SHP77 treated with DMSO at 0.1 percent for 48 hours (cell line): ENCODE measurements at places on chromosomes 3 and 15.
A peak's percentile ranks its signal among the peaks of the same experiment; 100 is the strongest.

DNA sequence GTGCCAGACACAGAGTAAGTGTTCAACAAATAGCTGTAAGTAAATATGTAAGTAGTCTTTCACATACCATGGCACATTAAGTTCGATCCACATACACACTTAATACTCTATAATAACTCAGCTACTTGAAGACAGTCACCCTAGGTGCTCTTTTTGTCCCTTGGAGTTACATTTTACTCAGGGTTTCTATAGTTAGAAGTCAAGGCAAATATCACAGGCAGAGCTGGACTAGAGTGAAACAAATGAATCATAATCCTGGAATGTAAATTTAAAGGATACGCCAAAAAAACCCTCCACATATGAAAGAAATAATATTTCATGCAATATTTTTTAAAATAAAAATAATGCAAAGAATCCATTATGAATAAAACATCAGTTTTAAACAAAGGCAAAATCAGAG lies 461.8 kb downstream of the MAGI1 start:
- DNase-seq, result no peak

DNA sequence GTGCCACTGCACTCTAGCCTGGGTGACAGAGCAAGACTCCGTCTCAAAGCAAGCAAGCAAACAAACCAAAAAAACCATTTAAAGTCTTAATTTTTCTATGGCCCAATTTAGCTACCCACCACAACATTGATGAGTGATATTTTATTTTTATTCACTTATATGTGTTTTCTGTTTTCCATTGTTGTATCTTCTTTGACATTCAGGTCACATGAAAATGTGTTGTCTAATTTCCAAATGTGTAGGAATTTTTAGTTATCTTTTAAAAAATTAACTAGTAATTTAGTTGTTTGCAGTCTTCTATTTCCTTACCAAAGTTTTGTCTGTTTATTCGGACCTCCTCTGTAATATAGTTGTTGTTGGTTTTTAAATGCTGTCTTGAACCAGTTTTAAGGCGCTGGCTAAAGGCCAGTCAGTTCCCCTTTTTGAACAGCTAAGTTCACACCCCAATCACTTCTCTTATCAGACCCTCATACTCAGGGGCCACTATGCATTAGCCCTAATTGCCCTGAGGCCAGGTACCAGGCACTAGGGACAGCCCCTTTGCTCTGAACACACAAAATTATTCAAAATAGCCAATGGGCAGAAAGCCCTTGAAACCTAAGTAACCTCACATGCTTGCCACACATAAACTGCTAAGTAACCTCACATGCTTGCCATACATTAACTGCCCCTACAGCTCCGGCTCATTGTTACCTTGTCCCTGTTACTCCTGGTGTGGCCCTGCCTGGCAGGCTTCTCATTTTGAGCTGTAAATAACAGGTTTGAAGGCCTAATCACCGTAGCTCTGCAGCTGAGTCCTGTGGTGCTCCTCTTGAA lies 4.3 kb upstream of the CCR4 start:
- DNase-seq, result no peak

- no peak for DNase-seq
Observed at GRCh38 chr3:187612656-187613055, 57.5 kb downstream of the SST start.

DNA sequence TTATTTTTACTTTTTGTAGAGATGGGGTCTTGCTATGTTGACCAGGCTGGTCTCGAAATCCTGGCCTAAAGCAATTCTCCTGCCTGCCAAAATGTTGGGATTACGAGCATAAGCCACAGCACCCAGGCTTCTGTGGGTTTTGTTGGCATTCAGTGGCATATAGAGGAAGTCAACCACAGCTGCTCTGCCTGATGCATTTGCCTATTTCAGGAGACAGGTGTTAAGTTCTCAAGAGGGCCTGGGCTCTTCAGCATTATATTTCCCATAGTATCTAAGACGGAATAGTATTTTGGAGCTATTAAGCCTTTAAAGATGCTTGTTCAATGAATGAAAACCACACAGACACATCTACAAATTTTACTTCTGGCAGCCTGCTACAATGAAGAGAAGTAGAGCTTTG lies 73.5 kb upstream of the CSPG5 start:
- no peak for DNase-seq

DNA sequence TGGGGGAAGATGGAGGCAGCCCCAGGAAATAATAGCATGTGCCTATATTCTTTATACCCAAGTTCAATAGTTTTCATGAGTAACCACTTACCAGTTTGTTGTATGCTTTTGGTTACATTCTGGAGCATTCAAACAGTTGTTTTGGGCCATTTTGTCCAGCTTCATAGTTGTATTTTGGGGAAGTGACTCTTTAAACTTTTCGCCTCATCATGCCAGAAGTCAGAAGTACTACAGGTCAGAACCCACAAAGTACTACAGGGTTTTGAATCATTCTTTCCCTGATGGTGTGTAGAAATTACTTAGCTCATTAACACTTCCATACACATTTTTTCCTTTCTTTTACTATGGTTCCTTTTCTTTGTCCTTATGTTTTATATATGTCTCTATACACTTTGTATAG lies 210.6 kb downstream of the ARPP21 start:
- no peak for DNase-seq

- no peak for DNase-seq
Observed at GRCh38 chr15:67419705-67420104, 101.2 kb upstream of the C15orf61 start.

- no peak for DNase-seq
Observed at GRCh38 chr15:57251941-57252340, 124.4 kb upstream of the CGNL1 start.

- no peak for DNase-seq
Observed at GRCh38 chr3:120144267-120144666, 50.0 kb upstream of the GSK3B start.

- no peak for DNase-seq
Observed at GRCh38 chr3:136949708-136950107, 8.1 kb upstream of the IL20RB start.

GRCh38 chr3:160003520-160004128 lies 15.0 kb downstream of the IL12A start:
- peak; percentile 65 for DNase-seq

- DNase-seq, result no peak
Observed at GRCh38 chr3:197487911-197488391, 67.8 kb downstream of the BDH1 start.

GRCh38 chr3:140726066-140726465 lies 48.2 kb downstream of the TRIM42 start:
- no peak for DNase-seq

GRCh38 chr15:68666120-68666811 lies 87.5 kb downstream of the CORO2B start:
- no peak for DNase-seq

GRCh38 chr3:22981166-22981565 lies 222.0 kb upstream of the UBE2E2 start:
- no peak for DNase-seq

DNA sequence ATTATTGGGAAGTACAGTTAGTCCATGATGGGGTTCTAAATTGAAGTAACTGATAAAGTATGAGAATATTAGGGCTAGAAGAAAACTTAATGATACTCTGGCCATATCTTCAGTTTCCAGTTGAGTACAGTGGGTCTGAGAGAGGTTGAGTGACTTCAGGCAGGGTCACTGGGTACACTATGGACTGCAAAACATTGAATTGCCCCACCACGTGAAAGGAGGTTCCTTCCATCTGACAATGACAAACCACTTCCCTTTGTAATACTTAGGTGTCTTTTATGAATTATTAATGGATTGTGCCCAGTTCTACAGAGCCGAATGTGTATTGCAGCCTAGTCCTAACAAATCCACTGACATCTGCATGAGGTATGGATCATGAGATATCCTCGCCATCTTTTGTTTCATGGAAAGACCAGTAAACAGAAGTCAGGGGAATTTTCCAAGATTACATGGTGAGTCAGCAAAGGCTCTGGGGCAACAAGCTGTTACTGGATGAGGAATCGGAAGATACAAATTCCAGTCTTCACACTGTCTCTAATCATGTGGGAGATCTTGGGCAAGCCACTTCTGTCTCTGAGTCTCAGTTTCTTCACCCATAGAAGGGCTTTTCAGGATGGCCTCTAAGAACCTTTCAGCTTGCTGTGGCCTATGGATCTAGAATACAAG lies 66.5 kb upstream of the BCL6 start:
- no peak for DNase-seq

DNA sequence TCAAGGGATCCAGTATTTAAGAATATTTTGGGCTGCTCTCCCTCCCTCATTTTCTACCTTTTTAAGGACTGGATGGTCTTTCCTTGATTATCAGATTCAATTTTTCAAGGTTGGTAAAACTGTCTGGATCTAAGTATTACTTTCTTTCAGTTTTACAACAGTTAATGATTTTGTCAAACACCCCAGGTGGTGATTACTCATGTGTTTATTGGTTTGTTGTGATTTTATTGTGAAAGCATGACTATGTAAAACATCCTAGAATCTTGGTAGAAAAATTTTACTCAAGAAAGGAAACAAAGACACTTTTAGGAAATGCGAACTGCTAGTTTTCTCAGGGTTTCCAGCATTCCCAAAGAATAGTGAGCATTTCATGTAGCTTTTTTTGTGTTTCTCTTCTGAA lies 7.3 kb downstream of the GTF2E1 start:
- no peak for DNase-seq

DNA sequence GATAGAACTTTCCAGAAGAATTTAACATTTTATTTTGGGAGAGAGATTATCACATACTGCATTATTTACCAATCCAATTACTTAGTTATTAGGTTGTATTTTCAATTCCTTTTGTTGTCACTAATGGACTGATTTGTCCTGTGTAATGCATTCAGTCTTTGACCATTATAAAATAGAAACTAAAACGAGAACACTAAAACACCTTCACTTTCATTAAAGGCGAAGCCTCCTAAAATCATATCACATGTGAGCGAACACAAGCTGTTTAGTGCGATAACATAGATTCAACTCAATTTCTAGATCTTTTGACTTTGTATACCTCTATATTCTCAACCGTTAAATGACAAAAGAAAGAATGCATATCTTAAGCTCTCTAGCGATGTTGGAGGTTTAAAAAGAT lies 253.4 kb downstream of the VGLL3 start:
- no peak for DNase-seq

- DNase-seq, result no peak
Observed at GRCh38 chr3:151012753-151013152, 40.2 kb upstream of the CLRN1 start.

- DNase-seq, result no peak
Observed at GRCh38 chr3:40267937-40268724, 41.4 kb upstream of the EIF1B start.

GRCh38 chr3:176514297-176514696 lies 683.0 kb downstream of the TBL1XR1 start:
- no peak for DNase-seq

GRCh38 chr3:70256566-70256965 lies 55.9 kb downstream of the MDFIC2 start:
- DNase-seq, result no peak

DNA sequence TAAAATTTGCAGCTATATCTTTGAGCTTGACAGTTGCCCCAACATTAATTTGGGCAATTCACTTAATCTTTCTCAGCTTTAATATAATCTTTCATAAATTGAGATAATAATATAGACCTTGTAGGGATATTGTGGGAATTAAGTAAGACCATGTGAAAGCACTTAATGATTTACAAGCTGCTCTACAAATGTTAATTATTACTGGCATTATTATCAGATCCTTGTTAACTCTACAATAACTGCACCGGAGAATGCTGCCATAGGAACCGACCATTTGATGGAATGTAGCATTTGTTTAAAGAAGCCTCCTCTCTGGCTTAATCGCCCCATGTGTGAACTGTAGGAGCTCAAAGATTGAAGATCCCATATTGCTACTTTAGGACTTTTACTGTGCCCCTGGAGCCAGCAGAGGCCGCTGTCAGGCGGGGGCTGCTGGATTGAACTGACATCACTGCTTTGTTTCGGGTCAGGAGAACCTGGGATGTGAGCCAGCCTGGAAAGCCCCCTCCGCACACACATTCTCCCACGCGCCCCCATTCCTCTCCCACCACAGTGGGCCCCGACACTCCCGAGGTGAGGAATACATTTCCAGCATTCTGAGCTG lies 154.2 kb upstream of the TNIK start:
- no peak for DNase-seq

- no peak for DNase-seq
Observed at GRCh38 chr3:557972-558371, 361.4 kb downstream of the CHL1 start.

DNA sequence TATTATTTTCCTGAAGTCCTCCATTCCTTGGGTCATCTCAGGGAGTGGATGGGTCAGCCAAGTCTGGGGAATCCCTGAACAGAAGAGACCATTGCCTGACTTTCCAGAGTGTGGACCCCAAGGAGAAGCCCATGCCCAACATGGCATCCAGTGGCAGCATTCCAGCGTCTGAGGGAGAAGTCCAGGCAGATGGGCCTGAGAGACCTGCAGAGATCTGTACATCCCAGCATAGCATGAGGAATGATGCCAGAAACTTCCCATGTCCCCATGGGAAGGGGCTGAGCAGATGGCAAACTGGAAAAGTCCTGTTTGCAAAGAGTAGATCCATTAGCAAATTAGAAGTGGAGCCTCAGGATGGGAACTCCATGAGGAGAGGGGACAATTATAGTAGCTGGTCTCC lies 17.6 kb upstream of the COLQ start:
- no peak for DNase-seq

DNA sequence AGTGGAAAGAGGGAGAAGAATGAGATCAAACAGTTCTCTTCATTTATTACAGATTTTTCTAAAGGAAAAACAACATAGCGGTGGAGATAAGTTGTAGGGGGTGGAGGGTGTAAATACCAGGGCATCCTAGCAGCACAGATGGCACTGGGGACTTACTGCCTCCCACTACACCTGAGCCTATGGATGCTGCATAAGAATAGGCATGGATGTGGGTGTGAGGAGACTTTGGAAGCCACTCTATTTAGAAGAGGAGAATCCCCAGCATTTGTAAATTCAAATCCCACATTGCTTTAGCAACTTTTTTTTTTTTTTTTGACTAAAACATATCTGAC lies 27.4 kb upstream of the IL1RAP start:
- DNase-seq, result no peak

GRCh38 chr3:38474928-38475605 lies 21.1 kb upstream of the EXOG start:
- DNase-seq, result no peak

- no peak for DNase-seq
Observed at GRCh38 chr3:12991481-12991837, 81.8 kb downstream of the IQSEC1 start.

DNA sequence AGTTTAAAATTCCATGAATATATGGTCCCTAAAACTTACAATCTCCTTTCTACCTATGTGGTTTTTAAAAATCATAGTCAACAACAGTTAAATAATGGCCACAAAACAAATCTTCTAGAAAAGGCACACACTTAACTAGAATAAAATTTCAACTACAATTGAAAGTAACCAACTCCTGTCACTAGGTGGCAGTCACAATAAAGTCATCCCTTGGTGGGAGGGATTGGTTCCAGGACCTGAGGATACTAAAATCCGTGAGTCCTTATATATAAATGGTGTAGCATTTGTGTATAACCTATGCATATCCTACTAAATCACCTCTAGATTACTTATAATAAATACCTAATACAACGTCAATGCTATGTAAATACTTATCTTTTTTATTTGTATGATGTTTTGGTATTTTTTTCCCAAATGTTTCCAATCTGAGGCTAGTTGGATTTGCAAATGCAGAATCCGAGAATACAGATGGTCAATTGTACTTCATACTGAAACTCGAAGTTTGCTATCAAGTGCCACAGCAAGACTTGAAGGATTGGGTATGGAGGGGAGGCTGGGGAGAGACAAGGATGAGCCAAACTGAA lies 172.6 kb downstream of the FMN1 start:
- peak; percentile 60 for DNase-seq

- DNase-seq, result no peak
Observed at GRCh38 chr15:26015516-26016075, 152.5 kb upstream of the ATP10A start.

- DNase-seq, result no peak
Observed at GRCh38 chr3:43180694-43181093, 74.8 kb upstream of the POMGNT2 start.
